ENCODE measurements at places on chromosomes 11 and 22.

DNA sequence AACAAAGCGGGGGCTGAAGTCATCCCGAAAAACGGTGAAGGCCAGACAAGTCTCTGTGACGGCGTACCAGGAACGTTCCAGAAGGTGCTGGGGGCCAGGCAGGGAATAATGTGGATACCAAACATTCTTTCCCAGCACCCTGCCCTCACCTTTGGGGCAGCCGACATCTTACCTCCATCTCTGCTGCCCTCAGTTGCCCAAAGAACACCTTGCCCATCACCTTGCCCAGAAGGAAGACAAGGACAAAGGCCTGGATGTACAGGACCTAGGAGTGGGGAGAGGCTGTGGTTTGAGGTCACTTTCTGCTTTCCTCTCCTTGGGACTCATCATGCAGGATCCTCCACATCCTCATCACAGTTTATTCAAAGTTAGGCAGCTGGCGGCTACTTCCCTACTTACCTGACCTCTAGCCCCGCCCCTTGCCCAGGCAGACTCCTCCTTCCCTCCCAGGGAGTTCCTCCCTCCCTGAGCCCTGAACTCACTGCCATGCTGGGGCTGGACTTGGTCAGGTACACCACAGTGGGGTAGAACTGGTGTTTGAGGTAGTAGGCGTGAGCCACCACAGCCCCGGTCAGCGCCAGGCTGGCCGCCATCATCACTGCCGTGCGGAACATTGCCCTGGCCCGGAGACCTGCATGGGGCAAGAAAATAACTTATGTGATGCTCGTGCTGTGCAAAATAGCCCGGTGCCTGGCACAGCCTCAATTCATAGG lies 1.2 kb downstream of the SYVN1 start:
- peak; percentile 12 for DNase-seq

DNA sequence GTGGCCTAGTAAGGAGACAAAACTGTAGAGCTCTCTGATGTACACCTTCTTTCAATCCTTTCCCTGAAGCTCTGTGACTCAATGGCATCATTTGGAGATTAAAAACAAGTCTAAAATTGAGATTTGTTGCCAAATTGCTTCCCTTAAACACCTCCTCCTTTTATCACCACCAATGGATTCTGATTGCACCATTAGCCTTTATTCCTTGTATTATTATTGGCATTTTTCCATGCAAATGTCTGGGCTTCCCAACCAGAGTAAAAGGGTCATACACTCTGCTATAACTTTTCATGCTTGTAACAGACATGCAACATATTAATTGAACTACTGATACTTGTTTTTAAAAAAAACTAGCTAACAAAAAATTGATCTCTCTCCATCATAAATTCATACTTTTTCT lies 124.2 kb downstream of the CCDC34 start:
- peak; percentile 37 for DNase-seq

DNA sequence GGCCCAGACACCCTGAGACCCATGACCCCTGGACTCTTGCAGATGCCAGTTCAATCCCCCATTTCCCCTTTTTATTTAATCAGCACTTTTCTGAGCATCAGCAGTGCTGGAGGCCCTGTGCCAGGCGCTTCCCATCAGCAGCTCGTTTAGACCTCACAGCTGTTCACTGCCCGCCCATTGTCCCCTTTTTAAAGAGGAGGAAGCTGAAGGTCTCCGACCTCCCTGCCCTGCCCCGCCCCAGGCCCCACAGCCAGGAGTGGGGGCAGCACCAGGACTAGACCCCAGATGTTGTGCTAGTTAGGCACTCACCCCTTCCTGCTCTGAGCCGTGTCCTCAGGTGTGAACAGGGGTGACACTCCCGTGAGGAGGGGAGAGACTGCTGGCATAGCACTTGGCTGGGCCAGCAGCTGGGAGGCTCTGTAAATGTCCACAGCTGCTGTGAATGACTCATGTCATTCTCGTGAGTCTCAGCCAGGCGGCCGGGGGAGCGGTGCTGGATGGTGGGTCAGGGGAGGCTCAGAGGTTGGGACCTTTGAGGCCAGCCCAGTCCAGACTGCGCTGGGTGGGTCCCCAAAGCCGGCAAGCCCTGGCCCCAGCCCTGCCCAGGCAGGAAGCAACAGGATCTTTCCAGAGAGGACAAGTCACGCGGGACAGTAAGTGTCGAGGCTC lies 19.9 kb downstream of the EMID1 start:
- DNase-seq = peak; percentile 18

DNA sequence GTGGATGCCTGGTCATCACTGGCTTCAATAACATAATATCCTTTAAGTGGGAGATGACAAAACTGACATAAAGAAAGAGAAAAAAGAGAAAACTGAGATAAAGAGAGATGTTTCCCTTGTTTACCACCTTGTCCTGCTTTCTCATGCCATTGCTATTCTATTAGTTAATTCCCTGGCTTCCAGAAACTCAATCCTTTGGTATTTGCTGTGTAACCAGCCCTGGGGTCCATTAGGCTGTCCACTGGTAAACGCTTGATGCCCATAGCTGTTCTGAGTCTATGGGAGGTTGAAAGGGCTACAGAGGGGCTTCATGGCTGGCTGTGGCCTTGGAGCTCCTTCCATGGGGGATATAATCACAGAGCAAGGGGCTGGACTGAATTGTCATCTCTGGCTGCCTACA lies 243.4 kb upstream of the PLET1 start:
- peak; percentile 17 for DNase-seq

DNA sequence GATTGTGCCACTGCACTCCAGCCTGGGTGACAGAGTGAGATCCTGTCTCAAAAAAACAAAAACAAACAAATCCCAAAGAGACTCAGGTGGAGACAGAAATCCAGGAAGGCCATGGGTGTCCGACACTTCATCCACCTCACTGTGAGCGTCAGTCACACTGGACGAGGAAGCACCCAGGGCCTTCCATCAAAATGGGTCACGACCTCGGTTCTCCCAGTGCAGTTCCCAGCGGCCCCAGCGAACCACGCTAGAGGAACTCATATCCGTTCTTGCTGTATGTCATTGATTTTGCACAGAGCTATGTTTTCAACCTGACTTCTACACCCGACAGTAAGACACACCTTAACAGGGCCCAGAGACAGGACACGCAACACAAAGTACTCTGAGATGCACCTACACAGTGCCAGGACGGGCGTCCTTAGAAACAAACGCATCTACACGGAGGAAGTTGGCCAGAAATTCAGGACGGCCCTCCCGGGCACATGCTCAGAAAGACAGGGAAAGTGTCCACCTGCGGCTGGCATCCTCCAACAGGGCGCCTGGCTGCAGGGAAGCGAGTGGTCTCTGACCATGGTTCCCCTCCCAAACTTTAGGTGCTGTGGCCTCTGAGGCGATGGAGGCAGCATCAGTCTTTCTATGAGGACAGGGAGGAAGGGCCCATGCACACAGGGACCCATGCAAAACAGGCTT lies 410.5 kb downstream of the CTTN start:
- no peak for DNase-seq

GRCh38 chr22:17726928-17727897 lies 47.1 kb downstream of the BID start:
- DNase-seq = no peak

Data from fibroblast of skin of right biceps (primary cell).